NCI-H2029 treated with DMSO at 0.1 percent for 48 hours (cell line): ENCODE measurements at places on chromosomes 6 and 20.

- no peak for DNase-seq
These were observed 571 bp downstream of the ITCH start for GRCh38 chr20:34363465-34364222.

- no peak for DNase-seq
These were observed 506.0 kb upstream of the JARID2 start for GRCh38 chr6:14739827-14740226.

DNA sequence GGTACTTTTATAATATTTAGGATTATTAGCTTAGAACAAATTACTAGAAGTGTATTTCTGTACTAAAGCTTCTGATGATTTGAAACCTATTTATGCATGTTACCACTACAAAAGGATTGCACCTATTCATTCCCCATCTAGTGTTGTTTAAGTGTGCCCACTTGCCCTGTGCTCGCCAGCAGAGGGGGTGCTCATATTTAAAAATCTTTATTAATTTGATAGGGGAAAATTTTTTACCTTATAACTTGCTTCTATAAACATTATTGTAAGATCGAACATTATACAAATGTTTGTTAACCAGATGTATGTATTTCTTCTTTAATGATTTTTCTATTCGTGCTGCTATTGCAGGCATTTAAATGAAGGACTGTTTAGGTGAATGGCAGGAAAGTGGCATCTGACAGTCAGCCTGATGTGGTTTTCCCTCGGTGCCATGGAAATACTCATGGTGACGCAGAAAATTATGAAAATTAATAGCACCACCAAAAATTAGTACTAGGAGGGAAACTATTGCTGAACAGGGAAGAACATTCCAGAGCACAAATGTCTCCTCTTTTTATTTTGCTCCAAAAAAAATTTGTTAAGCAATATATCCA lies 44.1 kb upstream of the FNDC1 start:
- no peak for DNase-seq

DNA sequence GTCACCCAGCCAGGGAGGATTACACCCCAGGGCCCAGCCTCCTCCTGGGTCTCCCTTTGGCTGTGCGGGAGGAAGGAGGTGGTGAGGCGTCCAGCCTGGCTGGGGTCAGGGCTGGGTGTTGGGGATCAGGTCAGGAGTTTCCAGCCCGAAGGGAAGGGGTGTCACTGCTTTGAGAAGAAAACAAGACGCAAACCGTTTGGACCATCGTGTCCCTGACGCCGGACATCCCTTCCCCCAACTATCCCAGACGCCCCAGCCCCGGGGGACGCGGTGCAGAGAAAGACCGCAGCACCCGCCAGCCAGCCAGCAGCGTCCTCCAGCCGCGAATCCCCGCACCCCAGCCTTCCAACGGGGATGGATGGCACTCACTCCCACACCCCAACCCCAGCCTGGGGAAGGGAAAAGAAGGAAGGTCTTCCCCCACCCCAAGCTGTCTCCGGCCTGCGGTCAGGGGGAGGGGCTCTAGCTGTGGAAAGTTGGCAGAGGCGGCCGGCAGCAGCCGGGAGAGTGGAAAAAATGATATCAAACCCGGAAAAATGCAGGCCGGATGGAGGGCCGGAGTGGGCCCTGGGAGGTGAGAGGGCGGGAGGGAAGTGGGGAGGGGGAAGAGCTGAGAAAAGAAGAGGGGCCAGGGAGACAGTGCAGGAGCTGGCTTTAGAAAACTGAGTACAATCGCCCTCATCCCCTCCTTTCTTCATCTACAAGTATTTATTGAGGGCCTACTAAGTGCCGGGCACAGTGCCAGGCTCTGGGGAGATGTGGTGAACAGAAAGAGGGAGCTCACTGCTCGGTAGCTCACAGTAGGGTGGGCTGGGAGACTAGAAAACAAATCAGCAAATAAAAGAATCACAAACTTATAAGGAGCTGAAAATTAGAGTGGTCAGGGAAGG lies 10.6 kb downstream of the REM1 start:
- DNase-seq = no peak

- peak; percentile 79 for DNase-seq
These were observed at the start of gene FLRT3 for GRCh38 chr20:14337400-14338171. FLRT3 (minus strand) TSS chr20:14337612; CDS start chr20:14327506, 10,106 bp downstream.

- no peak for DNase-seq
These were observed 45.4 kb downstream of the SIRPA start for GRCh38 chr20:1940581-1940980.

GRCh38 chr6:121223212-121223611 lies 111.1 kb downstream of the TBC1D32 start:
- DNase-seq = no peak

- no peak for DNase-seq
These were observed 98.6 kb upstream of the RNF24 start for GRCh38 chr20:4113615-4114603.

GRCh38 chr6:96576221-96576620 lies 13.3 kb downstream of the FHL5 start:
- no peak for DNase-seq

DNA sequence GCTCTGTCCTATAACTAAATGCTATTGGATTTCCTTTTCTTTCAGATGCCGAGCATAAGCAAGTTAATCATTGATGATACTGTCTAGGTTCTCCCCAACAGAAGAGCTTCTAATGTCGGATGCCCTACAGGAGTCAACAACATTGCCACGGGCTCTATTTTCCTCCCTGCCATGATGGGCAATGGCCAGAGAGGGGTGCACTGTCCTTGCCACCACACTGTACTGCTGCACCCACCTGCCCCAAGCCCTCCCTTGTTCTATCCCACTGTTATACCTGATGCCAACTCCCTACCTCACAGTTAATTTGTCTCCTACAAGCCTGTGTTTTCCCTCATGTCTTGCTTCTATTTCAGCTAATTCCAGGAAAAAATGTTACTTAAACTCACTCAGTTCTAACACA lies 773.6 kb upstream of the CHD6 start:
- DNase-seq = no peak

- no peak for DNase-seq
These were observed 46.1 kb upstream of the CCN6 start for GRCh38 chr6:112007805-112008204.

DNA sequence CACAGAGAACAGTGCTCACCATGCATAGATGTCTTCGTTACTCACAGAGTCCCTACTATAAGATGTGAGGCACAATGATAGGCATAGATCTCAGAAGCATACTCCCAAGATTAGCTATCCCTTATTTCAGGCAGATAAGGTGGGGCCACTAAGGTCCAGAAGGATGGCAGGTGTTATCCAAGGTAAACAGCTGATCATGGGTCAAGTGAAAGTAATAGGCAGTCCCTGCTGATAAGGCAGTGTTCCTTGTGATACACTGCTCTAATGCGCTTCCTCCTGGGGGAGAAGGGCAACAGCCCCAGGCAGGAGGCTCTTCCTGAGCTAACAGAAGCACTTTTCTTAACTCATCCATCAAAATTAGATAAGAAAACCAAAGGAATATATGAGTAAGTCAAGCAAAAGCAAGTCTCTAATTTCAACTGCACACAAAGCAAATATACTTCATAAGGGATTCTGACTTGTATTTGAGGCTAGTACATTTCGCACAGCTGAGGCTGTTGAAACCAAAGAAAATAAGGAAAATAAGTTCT lies 42.2 kb downstream of the METTL24 start:
- no peak for DNase-seq

GRCh38 chr6:44485601-44486401 lies 98.3 kb downstream of the CDC5L start:
- no peak for DNase-seq

DNA sequence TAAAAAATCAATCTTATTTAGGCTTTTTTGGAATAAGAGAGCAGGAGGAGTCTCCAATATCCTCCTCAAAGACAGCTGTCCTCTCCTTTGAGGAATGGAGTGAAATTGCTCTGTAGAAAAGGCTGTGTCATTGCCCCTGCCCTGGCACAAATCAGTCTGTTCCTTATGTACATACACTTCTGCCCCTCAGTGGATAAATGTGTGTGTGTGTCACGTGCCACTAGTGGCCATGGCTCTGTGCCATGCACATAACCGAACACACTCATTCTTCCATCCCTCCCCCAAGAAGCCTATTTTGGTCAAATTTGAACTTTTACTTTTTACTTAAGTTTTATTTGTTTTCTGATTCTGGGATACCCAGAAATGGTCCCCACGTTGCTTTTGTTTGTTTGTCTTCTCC lies 49.2 kb downstream of the ANKS1A start:
- peak; percentile 20 for DNase-seq

GRCh38 chr6:4435981-4436445 lies 300.6 kb upstream of the ECI2 start:
- DNase-seq = no peak

DNA sequence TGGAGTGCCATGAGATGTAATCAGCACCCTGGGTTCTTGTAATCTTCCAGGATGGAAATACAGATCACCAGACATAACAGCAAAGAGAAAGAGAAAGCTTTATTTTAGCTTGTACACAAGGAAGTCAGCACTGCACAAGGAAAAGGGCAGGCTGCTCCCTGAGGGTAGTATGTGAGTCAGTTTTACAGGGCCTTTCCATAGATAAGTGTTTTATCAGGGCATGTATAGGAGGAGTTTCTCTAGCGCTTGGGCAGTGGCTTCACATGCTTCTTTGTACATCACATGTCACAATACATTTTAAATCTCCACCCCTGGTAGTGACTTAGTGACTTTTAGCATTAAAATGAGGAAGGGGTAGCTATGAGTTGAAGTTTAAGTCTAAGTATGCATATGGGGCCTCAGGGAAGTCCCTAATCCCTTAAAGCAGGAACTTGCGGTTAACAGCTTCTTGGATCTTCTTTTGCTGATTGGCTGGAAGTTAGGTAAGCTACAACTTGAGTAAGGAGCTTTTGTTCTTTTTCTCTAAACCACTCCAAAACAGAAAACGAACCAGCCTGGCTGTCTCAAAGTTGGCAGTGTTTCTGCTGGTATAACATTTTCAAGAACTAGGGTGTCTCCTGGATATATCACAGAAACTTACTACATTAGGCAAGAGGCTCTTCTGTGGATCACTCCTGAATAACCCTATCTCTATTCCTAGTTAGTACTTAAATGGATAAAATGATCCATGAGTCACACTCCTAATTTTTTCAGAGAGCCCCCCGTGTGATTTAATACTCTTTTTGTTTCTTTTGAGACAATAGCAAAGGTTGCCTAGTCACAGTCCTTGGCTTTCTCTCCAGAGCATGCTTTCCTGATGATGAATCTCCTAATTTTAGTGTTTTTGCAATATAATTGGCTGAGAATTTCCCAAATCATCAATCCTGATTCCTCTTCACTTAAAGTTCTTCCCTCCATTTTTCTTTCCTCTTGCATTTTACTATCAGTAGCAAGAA lies 60.2 kb downstream of the MRAP2 start:
- no peak for DNase-seq

GRCh38 chr6:56890683-56891429 lies 64.1 kb upstream of the BEND6 start:
- DNase-seq = no peak

DNA sequence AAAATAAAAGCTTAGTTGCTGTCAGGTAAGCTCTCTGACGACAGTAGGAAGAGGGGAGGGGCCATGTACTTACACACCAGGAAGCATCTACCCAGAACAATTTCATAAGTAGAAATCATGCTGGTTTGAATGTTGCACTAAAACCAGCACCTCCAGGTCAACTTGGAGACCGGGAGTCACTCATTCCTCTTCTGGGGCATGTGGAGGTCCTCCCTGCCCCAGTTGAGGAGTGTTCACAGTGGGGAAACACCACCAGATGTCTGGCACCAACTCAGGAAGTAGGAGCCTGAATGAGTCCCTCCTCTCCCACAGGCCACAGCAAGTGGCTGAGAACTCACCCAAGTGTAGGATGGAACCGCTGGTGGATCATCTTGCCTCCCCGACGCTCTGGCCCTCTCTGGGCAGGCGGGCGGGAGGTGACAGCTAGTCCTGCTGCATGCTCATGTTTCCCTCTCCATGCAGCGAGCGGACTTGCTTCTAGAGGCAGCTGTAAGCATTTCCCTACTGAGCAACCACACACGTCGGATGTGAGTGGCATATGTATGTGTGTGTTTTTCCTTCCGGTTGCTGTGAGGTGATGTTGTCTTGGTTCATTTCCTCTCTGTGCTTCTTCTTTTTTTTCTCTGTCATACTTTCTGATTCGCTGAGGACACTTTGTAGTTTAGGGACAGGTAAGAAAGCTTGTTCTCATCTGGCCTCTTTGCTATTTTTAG lies 149.5 kb upstream of the NEDD9 start:
- DNase-seq = no peak

DNA sequence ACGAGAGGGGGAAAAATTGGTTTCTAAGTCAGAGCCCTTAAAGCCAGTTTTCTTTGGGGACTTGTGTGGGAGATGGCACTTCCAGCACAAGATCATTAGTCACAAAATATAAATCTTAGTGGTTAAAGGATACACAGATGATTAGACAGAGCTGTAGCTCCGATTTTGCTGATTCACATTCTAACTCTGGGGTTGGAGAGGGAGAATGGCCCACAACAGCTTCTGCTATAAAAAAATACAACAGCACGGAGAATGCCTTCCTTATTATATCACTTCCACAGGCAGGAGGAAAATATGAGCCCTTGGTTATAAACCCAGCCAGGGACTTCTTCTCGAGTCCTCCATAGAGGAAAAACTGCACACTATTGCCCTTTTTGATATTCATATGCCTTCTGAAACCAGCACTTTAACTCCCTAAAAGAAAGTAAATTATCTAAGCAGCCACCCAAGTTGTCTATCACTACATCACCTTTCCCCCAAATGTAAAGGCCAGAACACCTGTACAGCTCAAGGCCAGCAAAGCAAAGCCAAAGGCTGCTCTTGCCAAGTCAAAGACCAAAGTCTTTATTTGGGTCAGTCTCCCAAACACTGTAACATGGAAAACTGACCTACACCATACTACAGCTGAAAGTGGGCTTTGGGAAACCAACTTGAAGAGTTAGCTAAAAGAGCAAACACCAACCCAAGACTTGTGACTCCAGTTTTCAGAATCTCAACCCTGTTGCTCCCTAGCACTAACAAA lies 10.4 kb downstream of the MRPL14 start:
- DNase-seq = no peak

GRCh38 chr6:157635388-157636244 lies 187.4 kb upstream of the SNX9 start:
- DNase-seq = no peak

GRCh38 chr6:26420688-26421171 lies 18.7 kb downstream of the BTN3A1 start:
- DNase-seq = no peak

DNA sequence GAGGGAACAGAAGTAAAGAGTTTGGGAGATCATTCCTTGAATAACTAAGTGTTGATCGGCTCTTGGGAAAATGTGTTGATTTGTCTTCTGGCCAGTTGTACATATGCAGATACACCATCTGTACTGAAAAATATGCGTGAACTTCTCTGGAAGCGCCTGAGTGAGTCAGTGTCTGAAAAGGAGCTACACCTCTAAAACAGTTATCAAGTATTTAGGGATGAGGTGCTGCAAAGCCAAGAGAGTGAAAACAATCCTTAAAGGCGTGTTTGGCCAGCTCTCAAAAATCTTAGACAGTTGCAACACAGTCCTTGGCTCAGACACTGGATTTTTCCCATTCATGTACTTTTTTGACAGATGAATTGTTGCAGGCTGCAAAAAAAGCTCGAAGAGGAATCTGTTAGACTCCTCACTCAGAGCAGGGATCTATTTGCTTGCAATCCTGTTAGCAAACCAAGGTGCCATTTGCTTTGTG lies 61.3 kb downstream of the BMP6 start:
- DNase-seq = no peak
